Stimulated activated CD4-positive, alpha-beta T cell treated with anti-CD3 and anti-CD28 coated beads, TNF-alpha, amount 100 ng/mL, for 1 hour (primary cell): ENCODE measurements at places on chromosomes 6 and 20.

DNA sequence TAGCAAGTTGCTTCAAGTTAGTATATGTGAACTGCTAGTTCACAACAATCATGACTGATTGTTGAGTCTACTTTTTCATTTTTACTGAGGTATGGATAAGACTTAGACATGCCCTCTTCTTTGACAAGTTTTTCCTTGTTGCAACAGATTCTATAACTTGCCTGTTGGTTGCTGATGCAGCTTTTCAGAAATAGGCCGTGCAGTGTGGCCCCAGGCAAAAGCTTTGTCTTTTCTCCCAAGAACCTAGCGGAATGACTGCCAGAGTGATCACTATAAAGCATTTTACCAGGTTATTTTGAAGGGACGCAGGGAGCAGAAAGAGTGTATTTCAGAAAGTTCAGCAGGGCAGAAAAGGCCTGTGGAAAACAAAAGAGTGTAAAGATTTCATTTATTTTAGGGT is 16.0 kb downstream of the HECA start:
- no peak for DNase-seq

GRCh38 chr20:53999077-53999476 is 71.3 kb downstream of the BCAS1 start:
- no peak for DNase-seq

DNA sequence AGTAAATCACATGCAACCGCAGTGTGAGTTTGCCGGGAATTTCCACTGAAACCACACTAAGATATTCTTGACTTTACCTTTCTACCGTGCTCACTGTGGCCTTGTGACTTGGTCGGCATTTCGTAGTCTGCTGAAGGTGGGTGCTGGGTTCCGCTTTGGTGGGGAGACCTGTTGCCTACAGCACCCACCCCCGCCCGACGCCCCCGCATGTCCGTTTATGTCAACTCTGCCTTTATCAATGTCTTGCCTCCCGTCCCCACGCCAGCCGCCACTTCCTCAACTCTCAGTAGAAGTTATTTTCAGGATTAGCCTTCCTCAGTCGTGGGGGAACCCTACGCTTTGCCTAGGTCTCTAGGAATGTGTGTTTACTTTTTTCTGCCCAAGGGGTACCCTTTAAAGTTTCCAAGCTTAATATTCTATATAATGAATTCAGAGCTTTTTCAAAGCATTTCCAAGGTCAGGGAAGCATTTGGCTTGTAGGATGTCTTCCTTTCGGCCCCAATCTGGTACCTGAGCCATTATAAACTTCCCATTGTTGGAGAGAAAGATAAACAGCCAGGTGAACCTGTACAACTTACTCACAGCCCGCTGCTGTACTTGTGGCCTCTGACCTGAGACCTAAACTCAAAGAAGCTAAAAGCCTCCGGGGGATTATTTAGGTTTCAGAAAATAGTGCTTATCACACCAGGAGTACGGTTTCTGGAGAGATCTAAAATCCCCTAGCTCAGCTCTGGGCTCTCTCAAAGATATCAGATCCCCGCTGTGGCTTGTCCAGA is 54.2 kb downstream of the TBC1D7 start:
- DNase-seq: peak; percentile 40

DNA sequence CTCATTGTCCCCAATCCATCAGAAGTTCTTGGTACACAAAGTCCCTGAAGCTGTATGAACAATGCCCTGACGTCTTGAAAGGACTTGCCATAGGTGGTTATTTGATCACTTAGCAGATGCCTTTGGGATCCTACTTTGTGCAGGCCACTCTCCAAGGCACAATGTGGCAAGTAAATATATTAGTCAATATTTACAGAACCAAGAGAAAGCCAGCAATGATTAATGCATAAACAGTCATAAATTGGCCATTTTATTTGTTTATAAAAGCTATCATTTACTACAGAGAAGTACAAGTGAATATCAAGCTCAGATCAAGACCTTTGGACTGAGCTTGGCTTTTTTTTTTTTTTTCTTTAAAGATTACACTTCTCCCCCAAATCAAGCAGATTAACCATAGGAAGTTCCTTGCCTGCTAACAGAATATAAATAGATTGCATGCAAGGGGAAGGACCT is 161.8 kb downstream of the MTHFD1L start:
- no peak for DNase-seq

- DNase-seq: no peak
These were observed 49.1 kb downstream of the ZHX3 start for GRCh38 chr20:41268402-41268801.

GRCh38 chr6:95431637-95432228 is 145.6 kb upstream of the MANEA start:
- no peak for DNase-seq

DNA sequence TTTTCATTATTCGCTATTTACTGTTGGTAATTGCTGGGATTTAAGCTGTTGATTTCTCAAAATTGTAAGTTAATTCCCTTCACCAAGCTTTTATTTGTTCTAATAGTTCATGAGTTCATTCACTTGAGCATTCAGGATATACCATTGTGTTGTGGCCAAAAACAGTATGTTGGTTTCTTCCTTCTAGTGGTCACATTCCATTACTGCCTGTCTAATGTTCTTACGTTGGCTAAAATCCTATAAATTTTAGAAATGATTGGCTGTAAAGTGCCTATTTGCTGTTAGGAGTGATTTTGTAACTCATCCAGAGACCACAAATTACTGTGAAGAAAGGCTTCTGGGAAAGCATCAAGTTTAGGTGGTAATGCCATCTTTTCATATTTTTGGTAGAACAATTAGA is 76.3 kb downstream of the FARS2 start:
- DNase-seq: no peak

- no peak for DNase-seq
These were observed 261.9 kb upstream of the ECI2 start for GRCh38 chr6:4397307-4397706.

- no peak for DNase-seq
These were observed 82.3 kb upstream of the CST7 start for GRCh38 chr20:24866742-24867141.

- no peak for DNase-seq
These were observed 1.3 kb downstream of the PHACTR2 start for GRCh38 chr6:143679041-143679440.

- DNase-seq: no peak
These were observed 113.3 kb upstream of the NUP153 start for GRCh38 chr6:17820055-17820454.
